Activated naive CD8-positive, alpha-beta T cell treated with anti-CD3 and anti-CD28 coated beads, Interleukin-2, amount 10 ng/mL, durations not matched to agents 7 days and 5 days (primary cell): ENCODE measurements at places on chromosomes 16 and 17. TPM values are rescaled to one million over a fixed set of nuclear protein-coding genes. Genes with fewer than 3 reads are reported as not detected.
A peak's percentile ranks its signal among the peaks of the same experiment; 100 is the strongest.

The ANKRD40CL gene
- total RNA-seq = not detected

The TAF15 gene
- 299 TPM for total RNA-seq

The PCYT2 gene
- total RNA-seq = 39.3 TPM

DNA sequence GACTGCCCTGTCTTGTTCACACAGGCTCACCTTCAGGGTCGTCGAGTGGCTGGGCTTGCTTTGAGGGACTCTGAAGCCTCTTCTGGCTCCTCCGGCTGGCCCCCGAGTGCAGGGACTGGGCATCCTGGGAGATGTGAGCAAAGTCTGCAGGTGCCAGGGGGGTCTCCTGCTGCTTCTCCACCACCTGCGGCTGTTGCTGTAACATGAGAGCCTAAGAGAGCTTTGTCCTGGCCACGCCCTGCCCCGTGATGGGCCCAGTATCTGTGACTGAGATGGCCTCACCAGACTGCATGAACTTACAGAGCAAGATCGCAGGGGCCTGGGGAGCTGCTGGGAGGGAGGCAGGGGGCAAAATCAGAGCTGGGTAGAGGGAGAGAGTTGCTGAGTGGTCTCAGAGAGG, 12.5 kb downstream of the ERN2 start:
- DNase-seq = no peak

The MYH8 gene
- total RNA-seq = not detected

The PLA2G10 gene
- total RNA-seq = not detected

DNA sequence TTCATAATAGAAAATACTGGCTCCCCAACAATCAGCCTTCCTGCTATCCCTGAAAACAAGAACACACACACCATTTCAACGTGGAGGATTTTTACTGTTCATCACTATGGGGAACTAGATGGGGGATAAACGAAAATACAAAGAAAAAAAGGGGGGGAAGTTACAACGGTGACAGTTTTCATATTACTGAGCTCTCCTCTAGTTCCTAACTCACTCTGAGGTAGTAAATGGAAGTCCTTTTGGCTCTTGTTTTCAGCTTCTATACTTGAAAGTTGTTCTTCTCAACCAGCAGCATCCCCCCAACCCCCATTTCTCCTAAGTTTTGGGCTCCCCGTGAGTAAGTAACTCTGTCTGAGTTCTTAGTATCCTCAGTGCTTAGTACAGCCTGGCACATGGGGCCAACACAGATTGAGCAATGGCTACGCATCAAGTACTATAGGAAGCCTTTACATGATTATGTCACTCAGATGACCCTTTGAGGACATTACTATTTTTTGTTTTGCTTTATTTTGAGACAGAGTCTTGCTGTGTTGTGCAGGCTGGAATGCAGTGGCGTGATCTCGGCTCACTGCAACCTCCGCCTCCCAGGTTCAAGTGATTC, 4.2 kb upstream of the CORO7 start:
- DNase-seq = no peak

The CSF3 gene
- total RNA-seq = not detected

GRCh38 chr17:56142325-56142724, 10.9 kb upstream of the ANKFN1 start:
- DNase-seq = no peak

The IRF8 gene
- total RNA-seq = 30.8 TPM

The ZPBP2 gene
- 0.14 TPM for total RNA-seq

GRCh38 chr17:44212507-44213402, 6.7 kb downstream of the UBTF start:
- DNase-seq = no peak

- no peak for DNase-seq
These were observed 414.4 kb downstream of the SHISA9 start for GRCh38 chr16:13315642-13316427.

The HSD17B1 gene
- 1.2 TPM for total RNA-seq

DNA sequence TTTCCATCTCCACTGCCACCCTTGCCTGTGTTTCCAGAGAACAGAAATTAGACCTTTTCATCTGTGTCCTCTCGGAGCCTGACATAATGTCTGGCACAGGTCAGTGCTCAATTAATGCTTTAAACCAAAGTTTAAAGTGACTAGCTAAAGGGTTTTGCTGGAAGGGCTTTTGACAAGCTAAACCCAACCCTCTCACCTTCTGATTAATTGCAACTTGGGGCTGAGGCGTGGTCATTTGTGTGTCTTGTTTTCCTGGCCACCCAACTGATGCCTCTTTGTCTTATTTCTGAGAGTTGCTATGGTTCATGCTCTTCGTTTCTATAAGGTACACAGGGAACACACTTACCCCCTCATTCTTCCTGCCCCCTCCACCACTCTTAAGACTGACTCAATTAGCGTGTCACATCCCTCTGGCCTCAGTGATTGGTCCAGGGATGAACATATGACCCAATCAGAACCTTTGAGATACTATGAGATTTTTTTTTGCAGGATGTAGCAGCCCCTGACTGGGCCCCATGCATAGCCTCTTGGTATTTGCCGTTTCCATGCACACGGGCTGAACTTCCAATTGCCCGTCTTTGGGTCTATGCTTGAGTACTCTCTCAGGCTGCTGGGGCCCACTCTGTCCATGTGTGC, 15.8 kb upstream of the BRD7 start:
- DNase-seq = no peak

DNA sequence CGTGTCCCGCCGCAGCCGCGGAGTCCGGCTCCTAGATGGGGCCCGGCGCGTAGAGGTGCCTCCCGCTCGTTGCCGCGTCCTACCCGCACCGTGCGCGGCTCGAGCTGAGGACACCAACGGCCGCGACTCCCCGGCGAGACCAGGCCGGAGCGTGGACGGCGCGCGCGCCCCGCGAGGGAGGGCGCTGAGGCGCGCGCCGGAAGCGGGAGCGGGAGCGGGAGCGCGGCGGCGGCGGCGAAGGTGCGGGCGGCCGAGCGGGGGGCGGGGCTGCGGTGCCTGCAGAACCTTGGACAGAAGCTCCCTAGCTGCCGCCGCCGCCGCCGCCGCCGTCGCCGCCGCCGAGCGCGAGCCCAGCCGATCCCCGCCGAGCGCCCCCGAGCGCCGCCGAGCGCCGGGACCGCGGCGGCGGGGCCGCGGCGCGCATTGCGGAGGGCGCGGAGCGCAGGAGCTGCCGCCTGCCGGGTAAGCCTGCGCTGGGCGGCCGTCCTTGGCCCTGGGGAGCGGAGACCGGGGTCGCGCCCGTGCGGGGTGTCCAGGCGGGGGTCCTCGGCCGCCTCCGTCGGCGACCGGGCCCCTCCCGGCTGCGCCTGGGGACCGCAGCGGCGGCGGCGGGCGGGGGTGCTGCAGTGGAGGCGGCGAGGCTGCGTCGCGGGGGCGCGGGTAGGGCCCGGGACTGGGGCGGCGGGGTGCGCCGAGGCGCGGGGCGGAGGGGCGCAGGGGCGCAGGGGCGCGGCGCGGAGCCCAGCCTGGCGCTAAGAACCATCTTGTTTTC, at the start of gene CDK5R1:
Gene CDK5R1, plus strand, starts transcription at position 293 of the 772 bp plus-strand sequence. CDS start 628 bp downstream, outside the sequence.
- peak; percentile 87 for DNase-seq

GRCh38 chr16:28192806-28193529, 18.8 kb downstream of the XPO6 start:
- peak; percentile 68 for DNase-seq

DNA sequence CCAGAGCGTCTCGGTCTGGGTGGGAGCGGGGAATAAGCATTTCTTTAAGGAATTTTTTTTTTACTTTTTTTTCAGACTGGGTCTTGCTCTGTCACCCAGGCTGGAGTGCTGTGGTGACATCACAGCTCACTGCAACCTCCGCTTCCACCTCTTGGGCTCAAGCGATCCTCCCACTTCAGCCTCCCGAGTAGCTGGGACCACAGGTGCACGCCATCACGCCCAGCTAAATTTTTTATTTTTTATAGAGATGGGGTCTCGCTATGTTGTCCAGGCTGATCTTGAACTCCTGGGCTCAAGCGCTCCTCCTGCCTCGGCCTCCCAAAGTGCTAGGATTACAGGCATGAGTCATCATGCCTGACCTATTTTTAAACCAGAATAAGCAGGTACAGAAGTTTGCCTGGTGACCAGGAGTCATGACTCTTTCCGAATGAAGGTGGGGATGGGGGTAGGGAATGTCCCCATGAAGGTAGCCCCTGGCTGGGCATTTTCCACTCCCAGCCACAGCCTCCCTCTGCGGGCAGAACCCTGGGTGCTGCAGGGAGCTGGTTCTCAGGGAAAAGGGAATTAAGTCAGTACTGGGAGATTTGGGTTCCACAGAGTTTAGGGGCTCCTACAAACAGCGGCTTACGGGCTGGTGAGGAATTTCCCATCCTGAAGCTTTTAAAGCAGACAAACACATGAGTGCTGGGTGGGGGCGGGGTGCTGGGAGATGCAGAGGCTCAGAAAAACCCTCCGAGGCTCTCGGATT, 48.3 kb downstream of the TBC1D16 start:
- DNase-seq = no peak

DNA sequence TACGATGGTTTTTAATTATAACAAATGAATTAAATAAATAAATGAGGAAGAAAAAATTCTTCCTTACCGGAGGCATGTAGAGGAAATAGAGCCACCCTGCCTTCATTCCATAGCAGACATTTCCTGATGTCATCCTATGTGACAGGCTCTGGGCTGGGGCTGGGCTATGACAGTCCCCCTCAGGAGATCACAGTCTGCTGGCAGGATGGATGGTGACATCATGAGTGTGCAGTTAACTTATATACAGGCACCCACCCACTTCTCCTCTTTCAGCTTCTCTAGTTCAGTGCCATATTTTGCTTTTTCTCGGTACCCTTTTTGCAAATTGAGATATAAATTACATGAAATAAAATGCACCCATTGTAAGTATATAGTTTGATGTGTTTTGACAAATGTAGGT, 6.4 kb upstream of the CMTM3 start:
- no peak for DNase-seq

The SMPD3 gene
- 16.9 TPM for total RNA-seq

DNA sequence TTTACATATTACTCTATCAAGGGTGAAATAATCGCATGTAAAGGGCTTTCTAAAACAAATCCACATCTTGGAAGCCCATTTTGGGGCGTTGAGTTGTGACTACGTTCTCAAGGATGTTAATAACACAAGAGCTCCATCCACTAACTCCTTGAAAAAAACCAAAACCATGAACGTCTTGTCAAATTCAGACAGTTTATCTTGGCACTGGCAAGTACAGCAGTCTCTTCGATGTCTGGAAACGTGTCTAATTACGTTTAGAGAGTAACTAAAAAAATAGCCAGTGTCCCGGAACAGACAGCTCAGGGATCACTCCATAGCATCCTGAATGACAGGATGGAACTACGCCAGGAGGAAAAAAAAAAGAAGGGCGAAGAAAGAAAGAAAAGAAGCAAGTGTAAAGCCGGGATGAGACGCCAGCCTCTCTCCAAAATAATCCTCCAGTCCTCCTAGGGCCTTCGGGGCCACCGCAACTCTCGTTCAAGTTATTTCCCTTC, 954 bp downstream of the MYO1D start:
- no peak for DNase-seq

DNA sequence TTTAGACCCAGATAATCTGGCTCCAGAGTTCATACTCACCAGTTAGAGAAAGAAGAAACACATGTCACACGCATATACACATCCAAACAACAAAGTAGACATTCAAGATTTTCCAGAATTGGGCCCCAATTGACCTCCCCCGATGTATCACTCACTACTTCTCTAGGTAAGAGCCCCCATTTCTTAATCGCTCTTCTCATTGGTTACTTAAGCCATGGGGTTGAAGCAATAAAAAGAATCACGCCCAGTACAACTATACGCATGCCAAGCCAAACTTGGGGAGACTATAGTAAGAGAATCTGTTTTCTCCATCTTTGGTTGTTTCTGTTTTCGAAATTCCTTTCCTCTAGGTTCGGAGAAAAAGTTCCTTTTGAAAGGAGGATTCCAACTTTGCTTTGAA, 565 bp downstream of the DDX52 start:
- DNase-seq = no peak

GRCh38 chr16:3659251-3659650, 4.8 kb downstream of the DNASE1 start:
- no peak for DNase-seq

The B9D1 gene
- 2.1 TPM for total RNA-seq

DNA sequence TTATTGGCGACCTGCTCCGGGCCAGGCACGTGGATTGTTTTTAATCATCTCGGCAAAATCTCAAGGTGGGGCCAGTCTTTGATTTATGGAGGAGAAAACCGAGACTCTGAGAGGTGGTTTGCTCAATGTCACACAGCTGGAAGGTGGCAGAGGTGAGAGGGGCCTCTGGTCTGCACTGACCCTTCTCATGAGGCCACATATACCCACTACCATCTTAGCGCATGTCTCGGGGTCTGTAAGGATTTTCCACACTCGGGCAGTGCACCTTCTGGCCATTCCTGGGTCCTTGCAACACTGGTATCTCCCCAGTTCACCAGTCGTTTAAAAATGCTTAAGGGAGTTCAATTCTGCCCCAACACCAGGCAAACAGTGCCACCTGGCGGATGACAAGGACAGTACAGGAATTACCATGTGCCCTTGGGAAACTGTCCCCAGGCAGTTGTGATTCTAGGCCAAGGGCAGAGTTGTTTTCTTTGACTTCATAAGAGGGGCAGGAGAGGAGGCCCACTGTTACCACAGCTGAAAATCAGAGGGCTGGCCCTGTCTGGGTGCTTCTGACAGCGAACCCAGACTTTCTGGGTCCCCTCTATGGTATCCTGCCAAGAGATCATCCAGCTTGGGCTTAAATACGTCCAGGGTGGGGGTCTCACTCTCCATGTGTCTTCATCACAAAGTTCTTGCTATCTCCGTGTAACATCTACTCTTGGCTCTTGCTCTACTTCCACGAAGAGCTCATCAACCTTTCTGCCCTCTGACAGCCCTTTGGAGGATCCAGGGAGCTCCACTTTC, 39.4 kb upstream of the RAI1 start:
- DNase-seq = peak; percentile 76

DNA sequence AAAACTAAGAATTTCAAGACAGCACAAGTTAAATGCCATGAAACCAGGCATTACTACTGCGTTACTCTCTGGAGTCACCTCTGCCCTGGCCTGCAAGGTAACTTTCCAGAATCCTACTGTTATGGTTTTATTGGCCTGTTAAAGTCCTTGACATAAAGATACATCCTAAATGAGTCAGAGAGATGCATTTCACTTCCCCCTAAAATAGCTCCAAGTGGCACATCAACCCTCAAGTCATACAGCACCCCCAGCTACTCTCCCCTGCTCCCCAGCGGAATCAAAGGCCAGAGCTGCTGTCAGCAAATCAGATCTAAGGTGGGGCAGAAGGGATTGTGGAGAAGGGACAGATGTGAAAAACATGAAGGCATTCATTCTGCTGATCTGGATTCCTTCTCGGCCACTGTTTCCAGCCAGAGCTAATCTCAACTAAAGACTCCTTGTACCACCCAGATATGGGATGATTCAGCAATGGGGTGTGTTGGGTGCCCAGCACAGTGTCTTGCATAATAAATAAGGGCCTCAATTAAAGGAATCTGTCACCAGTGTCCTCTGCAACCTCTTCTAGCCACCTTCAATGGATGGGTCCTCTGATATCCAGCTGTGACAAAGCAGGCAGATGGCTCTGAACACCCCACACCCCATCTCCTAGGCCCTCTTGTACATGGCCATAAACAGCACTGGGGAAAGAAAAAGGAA, 8.5 kb upstream of the CCL1 start:
- no peak for DNase-seq

The DRC3 gene
- 0.67 TPM for total RNA-seq

The TPPP3 gene
- not detected for total RNA-seq

GRCh38 chr17:29565643-29566472, 979 bp downstream of the ABHD15 start:
- peak; percentile 82 for DNase-seq
